ENCODE measurements at places on chromosomes 4 and X.

- DNase-seq: no peak
These were observed 51.7 kb upstream of the ATP8A1 start for GRCh38 chr4:42708625-42709024.

DNA sequence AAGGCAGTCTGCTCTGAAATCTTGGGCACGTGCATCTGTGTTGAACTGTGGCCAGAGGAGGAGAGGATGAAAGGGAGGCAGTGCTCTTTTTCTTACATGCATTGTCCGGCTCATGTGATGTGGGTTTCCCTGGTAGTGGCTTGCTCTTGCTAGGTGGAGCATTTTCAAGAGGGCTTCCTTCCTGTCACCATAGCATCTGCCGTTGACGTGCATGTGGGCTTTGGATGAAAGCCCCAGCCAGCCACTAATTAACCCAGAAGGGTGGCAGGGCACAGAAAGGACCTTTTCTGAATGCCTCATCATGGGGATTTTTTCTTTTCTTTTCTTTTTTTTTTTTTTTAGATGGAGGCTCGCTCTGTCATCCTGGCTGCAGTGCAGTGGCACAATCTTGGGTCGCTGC, 121.3 kb downstream of the GPR143 start:
- DNase-seq: no peak

GRCh38 chr4:127525608-127526007, 107.1 kb upstream of the INTU start:
- no peak for DNase-seq

- no peak for DNase-seq
These were observed 280.4 kb downstream of the CFAP47 start for GRCh38 chrX:36199928-36200327.

- DNase-seq: no peak
These were observed 130.8 kb downstream of the PDLIM5 start for GRCh38 chr4:94582517-94582916.

DNA sequence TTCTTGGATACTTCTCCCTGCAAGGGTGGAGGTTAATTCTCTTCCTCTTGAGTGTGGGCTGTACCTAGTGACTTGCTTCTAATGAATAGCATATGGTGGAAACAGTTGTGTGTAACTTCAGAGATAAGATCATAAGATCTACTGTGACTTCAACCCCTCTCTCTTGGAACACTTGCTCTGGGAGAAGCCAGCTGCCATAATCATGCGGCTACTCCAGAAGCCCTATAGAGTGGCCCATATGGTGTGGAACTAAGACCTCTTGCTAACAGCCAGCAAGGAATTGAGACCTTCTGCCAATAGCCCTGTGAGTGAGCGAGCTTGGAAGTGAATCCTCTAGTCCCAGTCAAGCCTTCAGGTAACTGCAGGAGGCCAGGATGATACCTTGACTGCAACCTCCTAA, 81.1 kb downstream of the RBMX2 start:
- no peak for DNase-seq

DNA sequence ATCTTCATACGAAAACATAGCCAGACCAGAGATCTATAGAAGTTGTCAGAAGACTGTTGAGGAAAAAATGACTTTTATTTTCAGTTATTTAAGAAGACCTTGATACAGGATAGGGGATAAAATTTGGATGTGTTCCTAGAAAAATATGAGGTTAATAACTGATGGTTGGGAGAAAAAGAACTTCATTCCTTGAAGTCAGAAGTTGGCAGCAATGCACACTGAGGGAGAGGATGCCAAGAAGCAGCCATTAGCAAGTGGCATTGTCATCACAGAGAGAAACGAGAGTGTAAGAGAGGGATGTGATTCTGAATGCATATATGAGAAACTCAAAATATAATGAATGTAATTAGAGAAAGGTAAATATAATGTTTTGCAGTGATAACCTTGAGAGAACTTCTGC, 382.1 kb upstream of the EPHA5 start:
- no peak for DNase-seq

DNA sequence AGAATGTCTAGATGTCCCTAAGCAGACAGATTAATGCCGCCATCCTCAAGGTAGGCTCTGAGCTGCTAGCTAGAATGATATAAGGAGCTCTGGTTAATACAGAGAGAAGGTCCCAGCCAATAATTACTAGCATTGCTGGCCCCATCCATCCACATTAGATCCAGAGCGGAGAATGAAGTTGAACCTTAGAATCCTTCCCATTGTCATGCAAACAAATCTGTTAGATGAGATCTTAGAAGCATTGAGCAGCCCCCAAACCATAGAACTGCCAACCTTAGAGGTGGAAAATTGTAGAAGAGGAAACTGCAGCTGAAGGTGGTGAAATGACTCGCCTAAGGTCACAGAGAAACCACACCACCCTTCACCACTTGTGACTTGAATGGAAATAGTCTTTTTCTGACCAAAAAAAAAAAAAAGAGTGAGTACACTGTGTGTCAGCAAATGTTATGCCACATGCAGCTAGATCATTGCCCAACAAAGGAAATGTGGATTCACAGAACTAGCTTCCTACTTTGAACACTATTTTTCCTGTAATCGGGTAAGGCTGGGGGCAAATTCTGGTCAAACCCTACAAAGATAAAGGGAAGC, 162.1 kb downstream of the SMIM20 start:
- DNase-seq: no peak

DNA sequence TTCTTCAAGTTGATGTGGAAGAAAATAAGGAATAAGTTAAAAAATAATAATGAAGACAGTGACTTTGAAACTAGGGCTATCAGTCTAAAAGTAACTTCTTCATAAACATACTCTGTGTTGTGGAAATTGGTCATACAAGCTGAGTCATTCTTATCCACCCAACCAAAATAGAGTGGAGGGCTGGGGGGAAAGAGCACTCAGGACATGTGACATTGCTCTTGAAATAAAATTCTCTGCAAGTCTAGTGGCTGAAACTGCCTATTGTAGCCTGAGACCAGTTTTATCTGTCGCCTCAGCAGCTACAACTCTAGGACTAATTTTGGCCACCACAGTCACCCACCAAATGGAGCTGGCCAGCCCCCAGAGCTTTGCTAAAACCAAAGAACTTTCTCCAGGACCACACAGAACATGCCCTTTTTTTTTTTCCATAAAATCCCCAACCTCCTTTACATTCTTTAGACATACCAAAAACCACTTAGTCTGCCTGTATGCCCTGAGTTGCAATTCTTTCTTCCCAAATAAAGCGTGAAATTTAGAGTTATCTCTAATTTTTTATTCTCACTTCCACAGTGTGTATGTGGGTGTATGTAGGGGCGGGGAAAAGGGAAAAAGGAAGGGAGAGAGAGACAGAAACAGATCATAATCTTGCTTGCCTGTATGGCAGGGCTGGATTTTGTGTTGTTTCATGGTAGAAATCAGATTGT, 23.0 kb upstream of the SLC25A4 start:
- no peak for DNase-seq

GRCh38 chr4:100936661-100937375, 410.5 kb downstream of the PPP3CA start:
- DNase-seq: no peak

DNA sequence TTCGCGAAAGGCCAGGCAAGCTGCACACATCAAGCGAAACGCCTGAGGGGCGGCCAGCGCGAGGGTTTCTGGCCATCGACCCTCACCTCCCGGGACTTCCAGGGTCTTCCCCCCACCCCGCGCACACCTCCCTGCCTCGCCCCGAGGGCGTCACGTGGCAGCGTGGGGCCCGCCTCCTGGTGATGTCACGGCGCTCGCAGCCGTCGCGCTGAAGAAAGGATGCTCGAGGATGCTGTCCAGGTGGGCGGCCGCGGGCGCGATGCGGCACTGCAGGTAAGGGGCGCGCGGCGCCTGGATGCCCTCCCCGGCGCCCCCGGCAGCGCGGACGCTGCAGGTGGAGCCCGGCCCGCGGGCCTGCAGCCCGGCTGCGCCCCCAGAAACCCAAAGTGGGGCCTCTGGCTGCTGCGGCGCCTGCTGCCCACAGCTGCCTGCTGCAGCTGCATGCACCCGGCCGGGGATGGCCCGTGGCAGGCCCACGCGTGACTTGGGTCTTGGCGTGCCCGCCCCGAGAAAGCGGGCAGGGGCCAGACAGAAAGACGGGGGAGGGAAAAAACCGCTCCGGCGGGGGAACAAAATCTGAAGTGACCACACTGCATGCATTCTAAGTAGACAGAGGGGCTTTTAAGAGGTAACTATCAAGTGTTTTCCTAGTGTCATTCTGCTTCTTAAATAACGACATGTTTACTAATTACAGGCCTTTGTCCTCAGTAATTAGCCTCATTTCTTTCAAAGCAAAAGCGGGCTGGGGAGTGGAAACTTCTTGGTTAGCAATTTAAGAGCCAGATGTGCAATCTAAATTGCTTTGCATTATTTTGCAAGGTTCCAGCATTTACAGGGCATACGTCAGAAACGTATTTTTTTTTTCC, 1.7 kb downstream of the CLCN4 start:
- no peak for DNase-seq

DNA sequence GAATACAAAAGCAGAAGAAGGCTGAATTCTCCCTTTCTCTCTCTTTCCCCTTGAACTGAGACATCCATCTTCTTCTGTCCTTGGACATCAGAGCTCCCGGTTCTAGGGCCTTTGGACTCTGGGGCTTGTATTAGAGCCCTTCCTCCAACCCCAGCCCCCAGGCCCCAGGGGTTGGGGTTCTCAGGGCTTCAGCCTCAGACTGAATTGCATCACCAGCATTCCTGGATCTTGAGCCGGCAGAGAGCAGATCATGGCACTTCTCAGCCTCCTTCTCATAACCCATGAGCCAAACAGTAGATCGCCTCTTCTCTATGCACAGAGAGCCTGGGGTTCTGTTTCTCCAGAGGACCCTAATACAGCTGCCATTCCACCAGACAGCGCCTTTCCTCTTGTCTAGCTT, 25.3 kb upstream of the CLDN24 start:
- DNase-seq: no peak

GRCh38 chr4:663438-664428, 10.3 kb downstream of the ATP5ME start:
- no peak for DNase-seq

- DNase-seq: no peak
These were observed 155.8 kb downstream of the PPARGC1A start for GRCh38 chr4:23734000-23734399.

DNA sequence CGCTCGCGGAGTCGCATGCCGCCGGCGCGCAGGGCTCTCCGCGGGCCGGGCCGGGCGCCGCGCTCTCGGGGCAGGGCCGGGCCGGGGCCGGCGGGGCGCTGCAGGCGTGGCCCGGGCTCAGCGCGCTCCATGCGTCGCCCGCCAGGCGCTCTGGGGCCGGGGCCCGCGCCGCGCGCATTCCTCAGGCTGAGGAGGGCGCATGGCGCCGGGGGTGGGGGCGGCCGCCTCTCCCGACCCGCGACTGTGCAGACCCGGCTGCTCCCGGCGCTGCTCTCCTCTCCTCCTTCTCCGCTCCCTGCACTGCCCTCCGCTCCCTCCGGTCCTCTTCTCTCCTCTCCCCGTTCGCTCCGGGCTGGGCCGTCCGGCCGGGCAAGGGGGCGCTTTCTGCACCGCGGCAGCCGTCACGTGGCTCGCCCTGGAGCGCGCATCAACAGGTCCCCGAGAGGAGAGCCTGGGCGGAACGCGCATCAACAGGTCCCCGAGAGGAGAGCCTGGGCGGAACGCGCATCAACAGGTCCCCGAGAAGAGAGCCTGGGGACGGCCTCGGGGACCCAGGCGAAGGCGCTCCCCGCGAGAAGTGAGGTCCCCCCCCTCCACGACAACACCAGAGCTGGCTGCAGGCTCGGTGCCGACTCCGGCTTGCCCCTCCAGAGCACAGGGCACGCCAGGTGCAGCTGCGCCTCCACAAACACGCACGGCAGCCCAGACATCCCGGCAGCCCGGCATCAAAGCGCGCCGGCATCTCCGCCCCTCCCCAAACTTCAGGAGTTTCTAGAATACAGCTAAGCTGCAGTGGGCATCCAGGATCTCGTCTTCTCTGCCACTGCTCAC, 12.9 kb downstream of the PPP2R3B start:
- DNase-seq: no peak

DNA sequence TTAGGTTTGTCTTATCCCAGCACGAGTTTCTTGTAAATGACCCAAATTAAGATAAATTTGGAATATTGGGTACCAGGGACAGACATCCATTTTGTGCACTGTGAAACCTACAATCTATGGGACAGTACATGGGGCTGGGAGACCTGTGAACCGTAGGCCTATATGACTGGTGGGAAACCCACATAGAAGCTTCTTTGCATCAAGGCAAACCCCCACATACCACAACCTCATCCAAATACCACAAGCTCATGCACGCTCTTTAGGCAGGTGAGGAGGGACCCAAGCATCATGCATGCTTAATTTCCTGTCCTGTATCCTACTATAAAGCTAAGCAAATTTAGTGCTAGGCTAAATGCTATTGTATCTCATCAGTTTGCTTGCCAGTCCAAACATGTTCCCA, 47.8 kb downstream of the NIPAL1 start:
- no peak for DNase-seq

DNA sequence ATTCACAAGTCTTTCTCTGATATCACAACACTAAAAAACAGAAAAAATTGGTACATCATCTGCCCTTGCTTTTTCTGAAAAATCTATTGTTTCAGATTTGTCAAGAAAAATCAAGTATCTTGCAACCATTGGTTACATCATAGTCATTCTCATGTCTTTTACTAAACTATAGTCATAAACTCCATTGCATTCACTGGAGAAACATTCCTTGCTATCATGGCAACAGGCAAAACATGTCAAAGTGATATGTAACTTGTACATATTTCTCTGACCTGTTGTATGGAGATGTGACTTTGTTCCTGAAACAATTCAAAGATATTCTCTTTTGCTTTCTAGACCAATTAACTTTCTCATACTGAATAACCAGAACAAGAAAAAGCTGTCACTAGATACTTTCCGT, 121.9 kb upstream of the ANK2 start:
- no peak for DNase-seq

Data from brain microvascular endothelial cell (primary cell).